ENCODE measurements at places on chromosomes 4 and X. TPM values are rescaled to one million over a fixed set of nuclear protein-coding genes. Genes with fewer than 3 reads are reported as not detected.

TMEM47 gene
- not detected for total RNA-seq

FAM236A gene
- total RNA-seq = not detected

RPS6KA6 gene
- total RNA-seq = not detected

DNA sequence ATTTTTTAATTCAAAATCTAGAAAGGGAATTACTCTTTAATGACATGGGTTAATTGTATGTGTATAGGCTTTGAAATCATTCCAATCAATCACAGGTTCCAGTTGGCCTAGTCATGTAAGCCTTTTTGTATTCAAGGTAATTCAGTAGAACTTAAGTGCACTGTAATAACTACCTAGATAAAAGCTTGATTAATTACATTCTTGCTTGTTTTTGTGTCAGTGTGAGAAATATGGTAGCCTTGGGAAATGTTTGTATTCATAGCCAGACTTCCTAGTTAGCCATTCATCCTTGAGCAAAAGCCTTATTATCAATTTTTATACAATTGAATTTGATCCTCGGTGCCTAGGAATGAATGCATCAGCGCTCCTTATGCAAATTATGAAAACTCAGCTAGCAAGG lies 33.5 kb downstream of the TKTL2 start:
- DNase-seq = no peak

ITGB1BP2 gene
- 6.3 TPM for total RNA-seq

FATE1 gene
- not detected for total RNA-seq

DNA sequence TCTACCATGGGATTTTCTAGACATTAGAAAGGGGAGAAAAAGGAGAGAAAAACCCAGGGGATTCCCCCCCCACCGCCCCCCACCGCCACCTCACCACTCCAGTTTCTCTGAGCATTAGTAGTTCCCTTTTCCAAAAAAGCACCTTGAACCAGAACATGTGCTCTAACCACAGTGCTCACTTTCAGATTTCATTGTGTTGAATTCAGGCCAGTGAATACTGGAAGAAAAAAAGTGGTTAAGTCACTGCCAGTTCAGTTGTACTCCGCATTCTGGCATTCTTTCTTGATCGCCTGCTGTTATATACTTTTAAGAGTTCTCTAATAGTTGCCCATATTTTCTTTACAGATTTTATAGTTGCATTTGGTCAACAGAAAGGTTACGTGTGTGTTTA lies 40.9 kb downstream of the JADE3 start:
- no peak for DNase-seq
